ENCODE measurements at places on chromosomes 2 and 18.

GRCh38 chr2:167860082-167860481 is 387.3 kb downstream of the STK39 start:
- DNase-seq, result no peak

GRCh38 chr2:240896394-240896793 is 438 bp upstream of the MAB21L4 start:
- DNase-seq, result no peak

DNA sequence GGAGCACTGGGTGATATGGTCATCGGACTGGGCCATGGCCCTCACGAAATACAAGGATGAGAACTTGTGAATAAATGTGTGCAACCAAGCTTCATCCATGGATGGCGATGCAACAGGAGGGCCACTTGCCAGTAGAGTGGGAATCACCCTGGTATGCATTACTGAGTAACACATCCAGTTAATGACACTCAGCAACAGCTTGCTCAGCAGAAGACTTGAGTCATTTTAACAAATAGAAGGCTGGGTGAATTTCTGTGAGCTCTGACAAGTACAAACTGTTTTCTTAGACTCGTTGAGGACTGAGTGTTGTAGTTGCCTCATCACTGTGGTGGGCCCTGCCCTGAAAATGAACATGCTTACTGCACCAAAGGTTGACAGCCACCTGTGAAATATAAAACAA is 221.6 kb downstream of the NCKAP5 start:
- DNase-seq, result no peak

- no peak for DNase-seq
Measured at GRCh38 chr2:64930258-64930671, 58.9 kb upstream of the SLC1A4 start.

DNA sequence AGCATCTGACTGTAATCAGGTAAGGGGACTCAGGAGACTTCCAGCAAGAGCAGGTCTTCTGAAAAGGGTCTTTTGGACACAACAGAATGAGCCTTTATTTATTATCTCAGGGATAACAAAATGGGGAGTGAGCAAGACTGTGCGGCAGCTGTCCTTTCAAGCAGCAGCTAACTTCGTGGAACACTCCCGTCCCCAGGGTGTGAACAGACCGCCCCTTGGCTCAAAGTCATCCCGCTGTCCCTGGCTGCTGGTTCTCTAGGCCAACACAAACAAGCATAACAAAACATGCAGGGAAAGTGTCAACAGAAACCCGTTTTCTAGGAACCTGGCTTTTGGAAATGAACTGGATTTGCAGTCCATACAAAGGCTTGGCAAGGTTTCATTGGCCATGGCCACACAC is 787.9 kb upstream of the FANCL start:
- no peak for DNase-seq

DNA sequence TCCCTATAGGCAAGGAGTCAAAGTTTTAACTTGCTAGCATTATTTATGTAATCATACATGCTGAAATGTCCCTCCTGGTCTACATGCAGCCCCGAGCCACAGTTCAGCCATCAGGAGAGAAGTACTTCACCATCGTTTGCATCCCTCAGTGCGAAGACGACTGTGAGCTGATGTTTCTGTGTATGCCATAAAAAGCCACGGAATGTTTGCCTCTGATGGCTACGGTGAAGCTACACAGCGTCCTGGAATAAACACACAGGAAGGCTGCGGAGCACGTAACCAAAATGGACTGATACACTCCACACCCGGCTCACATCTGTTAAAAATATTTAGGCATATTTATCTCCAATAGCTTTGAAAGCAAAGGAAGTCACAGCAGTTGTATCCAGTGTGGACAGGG is 4.3 kb upstream of the SALL3 start:
- no peak for DNase-seq

GRCh38 chr18:37396971-37397720 is 168.5 kb downstream of the CELF4 start:
- no peak for DNase-seq

DNA sequence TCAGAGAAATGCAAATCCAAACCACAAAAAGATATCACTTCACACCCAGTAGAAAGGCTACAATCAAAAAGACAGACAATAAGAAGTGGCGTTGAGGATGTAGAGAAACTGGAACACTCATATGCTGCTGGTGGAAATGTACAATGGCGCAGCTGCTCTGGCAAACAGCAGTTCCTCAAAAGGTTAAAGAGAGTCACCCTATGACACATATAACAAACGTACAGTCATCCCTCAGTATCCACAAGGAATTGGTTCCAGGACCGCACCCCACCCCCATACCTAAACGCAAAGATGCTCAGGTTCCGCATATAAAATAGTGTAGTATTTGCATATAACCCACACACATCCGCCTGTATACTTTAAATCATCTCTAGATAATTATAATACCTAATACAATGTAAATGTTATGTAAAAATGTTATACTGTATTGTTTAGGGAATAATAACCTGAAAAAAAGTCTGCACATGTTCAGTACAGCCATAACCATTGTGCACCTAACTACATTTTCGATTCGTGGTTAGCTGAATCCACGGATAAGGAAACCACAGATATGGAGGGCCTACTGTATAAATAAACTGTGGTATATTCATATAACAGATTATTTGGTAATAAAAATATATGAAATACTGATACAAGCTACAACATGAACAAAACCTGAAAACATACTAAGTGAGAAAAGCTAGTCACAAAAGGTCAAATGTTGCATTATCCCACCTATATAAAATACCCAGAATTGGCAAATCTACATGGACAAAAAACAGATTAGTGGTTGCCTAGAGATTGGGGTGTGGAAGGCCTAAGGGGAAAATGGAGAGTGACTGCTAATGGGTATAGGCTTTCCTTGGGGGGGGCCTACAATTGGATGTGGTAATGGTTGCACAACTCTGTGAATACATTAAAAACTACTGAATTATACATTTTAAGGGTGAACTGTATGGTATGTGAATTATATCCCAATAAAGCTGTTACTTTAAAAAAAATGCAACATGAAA is 37.5 kb downstream of the UXS1 start:
- no peak for DNase-seq

DNA sequence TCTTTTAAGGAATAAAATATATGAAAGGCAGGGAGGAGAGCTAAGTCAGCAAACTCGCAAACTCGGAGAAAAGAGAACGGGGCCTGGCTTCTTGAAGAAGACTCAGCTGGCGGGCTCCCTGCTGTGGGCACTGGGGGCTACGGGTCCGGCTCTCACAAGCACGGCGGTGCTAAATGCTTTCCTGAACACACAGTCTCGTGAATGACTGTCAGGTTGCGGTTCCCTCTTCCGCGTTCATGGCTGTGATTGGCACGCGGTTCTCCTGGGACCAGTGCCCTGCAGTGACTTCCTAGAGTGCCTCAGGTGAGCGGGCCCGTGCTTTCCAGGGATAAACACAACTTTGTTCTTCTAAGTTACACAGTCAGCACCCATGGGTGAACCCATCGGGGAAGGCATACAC is 208.4 kb downstream of the HDAC4 start:
- DNase-seq, result no peak

GRCh38 chr2:235762832-235763598 is 269.2 kb downstream of the AGAP1 start:
- no peak for DNase-seq

DNA sequence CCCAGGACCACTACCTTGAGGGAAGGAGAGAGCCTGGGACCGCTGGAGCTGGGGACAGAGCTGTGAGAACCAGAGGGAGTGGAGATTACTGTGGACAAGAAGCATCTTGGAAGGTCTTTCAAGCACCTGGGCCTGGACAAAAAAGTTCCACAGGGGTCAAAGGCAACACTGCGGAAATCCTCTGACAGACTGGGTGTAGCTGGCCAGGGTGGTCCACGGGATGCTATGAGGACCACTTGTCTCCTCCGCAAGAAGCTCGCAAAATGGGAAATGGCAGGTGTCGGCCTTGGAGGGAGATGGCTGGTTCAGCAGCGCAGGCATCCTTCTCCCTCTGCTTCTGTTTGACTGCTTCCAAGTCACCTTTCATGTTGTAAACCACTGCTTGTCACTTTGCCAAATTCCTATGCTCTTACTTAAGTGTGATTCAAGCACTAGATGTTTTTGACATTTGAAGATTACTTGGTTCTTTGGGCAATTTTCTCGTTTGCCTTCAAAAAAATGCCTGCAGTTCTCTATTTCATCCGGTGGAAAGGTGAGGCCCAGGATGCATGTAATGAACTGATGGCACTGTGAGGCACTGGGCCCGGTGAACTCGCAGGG is 27.7 kb downstream of the KLHL29 start:
- DNase-seq, result no peak

DNA sequence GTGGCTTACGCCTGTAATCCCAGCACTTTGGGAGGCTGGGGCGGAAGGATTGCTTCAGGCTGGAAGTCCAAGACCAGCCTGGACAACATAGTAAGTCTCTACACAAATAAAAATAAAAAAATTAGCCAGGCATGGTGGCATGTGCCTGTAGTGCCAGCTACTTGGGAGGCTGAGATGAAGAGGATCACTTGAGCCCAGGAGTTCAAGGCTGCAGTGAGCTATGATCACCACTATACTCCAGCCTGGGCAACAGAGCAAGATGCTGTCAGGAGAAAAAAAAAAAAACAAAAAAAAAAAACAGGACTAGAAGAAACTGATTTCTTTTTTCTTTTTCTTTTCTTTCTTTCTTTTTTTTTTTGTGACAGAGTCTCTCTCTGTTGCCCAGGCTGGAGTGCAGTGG is 13.6 kb downstream of the SPDYA start:
- DNase-seq, result no peak

DNA sequence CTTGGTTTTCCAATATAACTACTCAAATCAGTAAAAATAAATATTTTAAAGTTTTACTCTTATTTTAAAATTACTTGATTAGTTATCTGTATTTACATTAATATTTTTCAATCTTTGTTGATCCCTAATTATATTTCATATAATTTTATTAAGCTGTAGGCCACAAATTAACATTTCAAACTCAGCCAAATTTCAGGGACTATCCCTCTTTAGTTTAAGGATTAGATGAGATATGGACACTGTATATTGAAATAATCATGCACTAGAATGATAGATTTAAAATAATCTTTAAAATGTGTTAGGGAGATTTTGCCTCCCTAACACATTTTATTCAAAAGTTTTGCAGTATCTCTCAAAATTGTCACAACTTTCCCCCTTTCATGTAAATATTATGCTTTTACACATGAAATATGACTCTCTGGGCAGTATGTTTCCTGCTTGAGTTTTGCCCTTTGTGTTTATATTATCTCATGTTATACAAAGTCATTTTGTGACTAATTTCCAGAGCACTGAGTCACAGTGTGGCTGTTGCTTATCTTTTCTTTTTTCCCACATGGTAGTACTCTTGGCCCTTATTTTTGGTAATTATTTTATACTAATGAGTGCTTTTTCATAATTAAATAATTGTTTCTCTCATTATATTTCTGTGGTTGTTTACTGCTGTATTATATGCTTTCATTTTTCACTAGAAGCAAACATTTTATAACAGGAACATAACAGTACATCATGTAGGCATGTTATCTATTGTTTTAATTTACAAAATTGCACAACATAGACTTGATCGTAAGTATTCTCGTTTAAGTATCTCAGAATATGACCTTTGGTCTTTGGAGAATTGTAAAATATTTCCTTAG is 1.2 kb downstream of the TFPI start:
- no peak for DNase-seq

GRCh38 chr2:202870431-202871299 is 901 bp downstream of the ICA1L start:
- DNase-seq, result peak; percentile 39

- DNase-seq, result no peak
Measured at GRCh38 chr2:70381821-70382220, 80.0 kb upstream of the FAM136A start.

- no peak for DNase-seq
Measured at GRCh38 chr2:232097260-232097659, 135.7 kb downstream of the DIS3L2 start.

DNA sequence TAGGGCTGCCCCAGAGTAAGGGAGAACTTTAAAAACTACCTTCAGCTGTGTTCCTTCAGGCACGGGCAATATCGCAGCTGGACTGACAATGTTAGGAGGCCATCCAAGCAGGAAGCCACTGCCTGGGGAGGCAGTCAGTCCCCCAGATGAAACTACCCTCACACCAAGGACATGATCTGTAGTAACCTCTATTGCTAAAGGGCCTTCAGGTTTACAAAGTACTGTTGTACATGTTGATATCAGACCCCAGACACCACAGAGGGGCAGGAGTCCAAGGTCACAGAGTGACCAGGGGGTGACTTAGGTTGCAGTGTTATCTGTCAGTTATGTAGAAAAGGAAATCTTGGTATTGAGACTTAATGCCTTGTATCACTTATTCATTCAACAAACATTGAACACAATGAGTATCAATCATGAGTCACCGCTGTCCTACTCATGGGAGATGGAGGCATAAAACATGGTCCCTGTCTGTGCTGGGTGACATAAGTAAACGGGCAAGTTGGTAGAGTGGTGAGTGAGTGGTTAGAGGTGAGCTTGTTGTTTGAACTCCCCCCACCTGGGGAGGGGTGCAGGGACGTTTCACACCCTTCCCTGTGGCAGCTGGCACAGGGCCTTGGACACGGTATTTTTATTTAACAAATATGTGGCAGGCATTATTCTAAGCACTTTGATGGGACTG is 7.1 kb downstream of the CABLES1 start:
- no peak for DNase-seq

DNA sequence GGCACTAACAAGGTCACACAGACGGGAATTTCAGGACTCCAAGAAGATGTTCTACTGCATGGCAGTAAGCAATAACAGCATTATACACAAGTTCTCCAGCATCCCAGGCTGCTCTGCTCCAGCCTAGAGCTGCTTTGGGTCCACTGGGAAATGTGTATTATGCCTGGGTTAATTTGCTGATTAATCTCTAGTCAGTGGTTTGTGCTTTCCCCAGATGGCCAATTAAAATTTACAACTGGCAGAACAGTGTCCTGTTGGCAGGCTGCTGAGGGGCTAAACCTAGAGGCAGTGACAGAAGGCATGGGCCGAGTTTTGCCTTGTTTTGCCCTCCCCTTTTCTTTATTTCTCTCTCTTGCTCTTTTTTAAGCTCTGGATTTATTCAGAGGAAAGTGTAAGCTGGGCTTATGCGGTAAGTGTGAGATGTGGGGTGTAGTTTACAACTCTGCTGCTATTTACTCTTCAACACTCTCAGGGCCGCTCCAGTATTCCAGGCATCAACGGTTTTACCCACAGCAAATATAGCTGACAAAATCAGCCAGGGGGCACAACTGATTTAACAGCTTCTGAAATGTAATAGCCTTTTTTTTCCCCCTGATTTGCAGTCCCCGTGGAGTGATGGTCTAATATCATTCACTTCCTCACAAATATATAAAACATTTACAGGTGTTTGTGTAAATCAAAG is 348.0 kb downstream of the GPD2 start:
- no peak for DNase-seq

- DNase-seq, result no peak
Measured at GRCh38 chr2:9638532-9638931, 7.7 kb upstream of the YWHAQ start.

- no peak for DNase-seq
Measured at GRCh38 chr2:113209646-113210171, 35.9 kb downstream of the PSD4 start.

- DNase-seq, result no peak
Measured at GRCh38 chr2:225616848-225617247, 217.3 kb downstream of the NYAP2 start.
